ENCODE measurements at places on chromosomes 2 and 18. TPM values are rescaled to one million over a fixed set of nuclear protein-coding genes. Genes with fewer than 3 reads are reported as not detected.

HTRA2 gene
- total RNA-seq: 32.0 TPM

VSNL1 gene
- not detected for total RNA-seq

GALNT3 gene
- total RNA-seq: 0.60 TPM

ACTR1B gene
- 76.2 TPM for total RNA-seq

GRCh38 chr2:143640826-143641225 lies 511.6 kb downstream of the ARHGAP15 start:
- H3K27me3 ChIP-seq: peaks cover 1% of the 10 kb centered on the region
- H3K4me3 ChIP-seq: no peak overlapping the region
- no peak overlapping the region for H3K27ac ChIP-seq
- peaks cover 3% of the 10 kb centered on the region for H3K36me3 ChIP-seq
- no peaks in the 10 kb centered on the region for H3K4me1 ChIP-seq

DNA sequence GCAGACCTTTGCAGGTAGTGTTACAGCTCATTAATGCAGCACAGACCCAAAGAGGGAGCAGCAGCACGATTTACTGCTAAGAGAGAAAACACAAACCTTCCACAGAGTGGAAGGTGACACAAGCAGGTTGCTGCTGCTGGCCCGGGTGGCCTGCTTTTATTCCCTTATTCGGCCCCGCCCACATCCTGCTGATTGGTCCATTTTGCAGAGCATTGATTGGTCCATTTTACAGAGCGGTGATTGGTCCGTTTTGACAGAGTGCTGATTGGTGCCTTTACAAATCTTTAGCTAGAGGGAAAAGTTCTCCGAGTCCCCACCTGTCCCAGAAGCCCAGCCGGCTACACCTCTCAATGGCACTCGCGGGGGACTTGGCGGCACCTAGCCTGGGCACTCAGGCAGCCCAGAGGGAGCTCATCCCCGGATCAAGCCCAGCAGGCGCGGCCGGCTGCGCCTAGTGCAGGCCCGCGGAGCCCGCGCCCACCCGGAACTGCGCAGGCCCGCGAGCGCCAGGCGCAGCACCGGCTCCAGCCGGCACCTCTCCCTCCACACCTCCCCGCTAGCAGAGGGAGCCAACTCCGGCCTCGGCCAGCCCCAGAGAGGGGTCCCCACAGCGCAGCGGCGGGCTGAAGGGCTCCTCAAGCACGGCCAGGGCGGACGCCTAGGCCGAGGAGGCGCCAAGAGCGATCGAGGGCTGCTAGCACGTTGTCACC lies 825.6 kb upstream of the HS6ST1 start:
- no peak overlapping the region for H3K4me3 ChIP-seq
- no peak overlapping the region for H3K27ac ChIP-seq
- no peak for DNase-seq
- H3K27me3 ChIP-seq: no peaks in the 10 kb centered on the region
- H3K4me1 ChIP-seq: no peaks in the 10 kb centered on the region

- no peaks in the 10 kb centered on the region for H3K4me1 ChIP-seq
- H3K36me3 ChIP-seq: no peaks in the 10 kb centered on the region
- H3K4me3 ChIP-seq: no peak overlapping the region
- peaks cover 39% of the 10 kb centered on the region for H3K27me3 ChIP-seq
These were observed 72.0 kb downstream of the KCNF1 start for GRCh38 chr2:10983711-10984110.

All from HFFc6 (cell line).